ENCODE measurements at places on chromosomes 4 and X.

- no peak for DNase-seq
Measured at GRCh38 chr4:65391814-65392213, 278.5 kb downstream of the EPHA5 start.

- DNase-seq, result no peak
Measured at GRCh38 chrX:12581546-12581945, 209.7 kb upstream of the PRPS2 start.

- no peak for DNase-seq
Measured at GRCh38 chr4:152029631-152030030, 268.8 kb upstream of the GATB start.

- DNase-seq, result no peak
Measured at GRCh38 chr4:38902695-38903094, 35.1 kb downstream of the FAM114A1 start.

GRCh38 chr4:14247767-14248166 lies 620.2 kb upstream of the BOD1L1 start:
- no peak for DNase-seq

- no peak for DNase-seq
Measured at GRCh38 chr4:165502916-165503907, 124.4 kb downstream of the CPE start.

DNA sequence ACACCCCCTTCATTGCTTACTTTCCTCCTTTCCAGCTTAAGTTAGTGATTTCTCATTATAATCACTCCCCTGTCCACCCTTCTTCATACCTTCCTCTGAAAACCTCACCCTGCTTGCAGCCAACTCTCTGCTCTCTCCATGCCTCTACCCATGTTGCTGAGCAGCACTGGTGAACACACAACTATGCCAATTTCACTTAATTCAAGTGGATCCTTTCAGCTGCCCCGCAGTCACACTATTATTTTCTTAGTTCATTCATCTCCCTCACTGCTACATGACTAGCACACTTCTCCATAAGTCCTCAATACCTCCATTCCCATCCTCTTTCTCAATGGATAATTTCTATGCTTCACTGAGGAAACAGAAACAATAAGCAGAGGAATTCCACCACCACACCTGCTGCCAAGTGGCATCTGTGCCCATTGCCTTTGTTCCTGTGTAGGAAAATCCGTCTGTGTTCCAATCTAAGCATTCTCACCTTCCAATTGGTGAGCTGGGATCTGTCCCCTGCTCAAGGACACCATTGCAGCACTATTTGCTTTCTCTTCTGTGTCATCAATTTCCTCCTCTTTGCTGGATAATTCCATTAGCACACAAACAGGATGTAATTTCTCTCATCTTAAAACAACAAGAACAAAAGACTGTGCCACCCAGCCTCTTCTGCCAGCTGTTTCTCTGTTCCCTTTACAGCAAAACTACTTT lies 25.2 kb upstream of the PRSS48 start:
- DNase-seq, result no peak

DNA sequence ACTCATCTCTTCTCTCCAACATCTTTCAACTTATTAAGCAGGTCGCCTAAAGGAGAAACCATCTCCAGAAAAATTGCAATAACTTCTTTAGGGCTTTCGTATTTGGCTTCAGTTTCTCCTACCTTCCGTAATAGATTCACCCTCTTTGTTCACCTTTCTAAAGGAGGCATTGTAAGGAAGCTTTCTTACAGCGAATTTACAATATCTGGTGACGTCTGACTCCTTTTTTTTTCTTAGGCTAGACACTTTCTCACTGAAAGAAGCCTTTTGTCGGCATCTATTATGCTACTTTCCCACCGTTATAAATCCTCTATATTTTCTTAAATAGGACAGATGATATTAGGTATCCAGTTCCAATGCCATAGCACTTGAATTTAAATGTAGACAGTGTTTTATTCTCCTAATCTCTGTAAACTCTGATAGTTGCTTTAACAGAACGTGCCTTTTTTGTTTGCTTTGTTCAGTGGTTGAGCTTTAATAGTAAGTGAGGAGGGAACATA lies 302.4 kb downstream of the IL1RAPL1 start:
- no peak for DNase-seq

GRCh38 chr4:105707782-105708180 lies 708 bp downstream of the INTS12 start:
- DNase-seq, result no peak

DNA sequence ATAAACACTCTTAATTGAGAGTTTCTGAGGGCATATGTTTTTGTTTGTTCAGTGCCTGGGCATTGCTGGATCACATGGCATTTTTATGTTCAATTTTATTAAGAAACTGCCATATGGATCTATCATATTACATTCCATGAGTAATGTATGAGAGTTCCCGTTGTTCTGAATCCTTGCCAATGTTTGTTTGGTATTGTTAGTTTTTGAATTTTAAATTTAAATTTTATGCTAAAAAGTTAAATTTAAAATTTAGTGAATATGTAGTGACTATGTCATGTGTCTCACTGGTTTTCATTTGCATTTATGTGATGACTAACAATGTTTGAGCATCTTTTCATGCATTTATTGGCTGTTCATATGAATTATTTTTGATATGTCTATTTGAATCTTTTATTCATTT lies 54.8 kb upstream of the GEMIN8 start:
- DNase-seq, result no peak

DNA sequence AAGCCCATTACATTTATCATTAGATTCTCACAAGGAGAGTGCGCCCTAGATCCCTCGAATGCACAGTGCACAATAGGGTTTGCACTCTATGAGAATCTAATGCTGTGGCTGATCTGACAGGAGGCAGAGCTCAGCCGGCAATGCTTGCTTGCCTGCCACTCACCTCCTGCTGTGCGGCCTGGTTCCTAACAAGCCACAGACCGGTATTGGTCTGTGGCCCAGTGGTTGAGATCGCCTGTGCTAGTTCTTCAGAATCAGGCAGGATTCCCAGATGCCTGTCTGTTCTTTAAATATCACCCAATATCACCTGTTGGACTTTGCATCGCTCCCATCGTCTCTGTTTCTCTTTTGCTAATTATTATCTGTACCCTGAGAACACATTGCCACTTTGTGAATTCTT lies 14.0 kb downstream of the DSPP start:
- DNase-seq, result no peak

DNA sequence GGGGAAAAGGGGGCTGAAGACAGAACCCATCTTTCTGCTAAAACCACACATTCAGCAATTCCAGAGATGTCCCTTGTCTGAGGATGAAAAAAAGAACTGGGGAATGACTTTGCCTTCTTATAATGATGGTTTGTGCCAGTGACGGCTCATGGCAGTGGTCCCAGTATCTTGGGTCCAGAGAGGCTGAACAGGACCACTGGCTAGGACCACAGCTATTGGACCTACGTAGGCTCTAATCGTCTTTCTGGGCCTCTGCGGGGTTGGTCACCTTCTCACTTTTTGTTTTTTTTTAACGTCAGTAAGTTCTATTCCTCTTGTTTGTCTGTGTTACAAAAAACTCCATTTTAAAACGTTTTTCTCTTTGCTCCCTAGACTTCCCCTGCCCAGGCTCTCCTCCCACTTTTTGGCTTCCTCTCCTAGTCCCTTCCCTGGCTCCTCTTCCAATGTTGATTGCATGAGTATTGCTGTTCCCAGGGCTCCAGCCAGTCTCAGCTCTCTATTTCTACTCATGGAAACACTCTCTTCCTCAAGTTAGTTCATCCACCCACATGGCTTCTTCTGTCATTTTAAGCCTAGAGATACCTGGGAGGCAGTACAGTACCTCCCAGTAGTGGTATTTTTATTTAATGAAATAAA lies 52.6 kb upstream of the STX18 start:
- DNase-seq, result no peak

DNA sequence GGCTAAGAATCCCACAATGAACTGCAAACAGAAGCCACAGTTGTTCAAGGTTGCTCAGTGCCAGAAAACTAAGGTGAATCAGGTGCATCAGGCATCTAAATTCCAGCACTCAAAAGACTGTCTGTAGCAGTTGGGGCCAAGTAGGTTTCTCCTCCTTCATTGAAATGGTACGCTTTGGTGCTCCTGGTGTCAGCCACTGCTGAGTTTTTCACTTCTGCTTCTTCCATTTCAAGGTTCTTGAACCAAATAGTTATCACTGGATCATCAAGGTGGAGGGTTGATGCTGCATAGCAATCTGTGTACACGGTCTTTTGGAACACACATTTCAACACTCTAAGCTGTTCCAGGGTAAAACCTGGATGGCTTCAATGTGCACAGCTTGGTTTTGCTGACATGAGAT lies 74.4 kb downstream of the TMA16 start:
- DNase-seq, result no peak

DNA sequence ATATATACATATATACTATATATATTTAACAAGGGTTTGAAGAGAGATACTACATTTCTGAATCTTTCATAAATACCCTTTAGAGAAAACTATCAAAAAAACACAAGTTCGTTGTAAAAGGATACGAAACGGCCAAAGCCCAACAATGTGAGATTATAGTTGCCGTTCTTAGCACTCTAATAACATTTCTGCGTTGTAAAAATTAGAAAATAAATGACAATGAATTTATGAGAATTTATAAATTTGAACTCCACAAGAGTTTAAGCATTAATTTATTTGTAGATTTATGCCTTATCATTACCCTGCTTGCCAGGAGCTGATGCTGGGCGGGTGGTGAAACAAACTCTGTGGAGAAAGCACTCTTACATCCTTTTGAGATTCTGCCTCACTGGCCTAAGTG lies 1.1 kb downstream of the WDR17 start:
- no peak for DNase-seq

DNA sequence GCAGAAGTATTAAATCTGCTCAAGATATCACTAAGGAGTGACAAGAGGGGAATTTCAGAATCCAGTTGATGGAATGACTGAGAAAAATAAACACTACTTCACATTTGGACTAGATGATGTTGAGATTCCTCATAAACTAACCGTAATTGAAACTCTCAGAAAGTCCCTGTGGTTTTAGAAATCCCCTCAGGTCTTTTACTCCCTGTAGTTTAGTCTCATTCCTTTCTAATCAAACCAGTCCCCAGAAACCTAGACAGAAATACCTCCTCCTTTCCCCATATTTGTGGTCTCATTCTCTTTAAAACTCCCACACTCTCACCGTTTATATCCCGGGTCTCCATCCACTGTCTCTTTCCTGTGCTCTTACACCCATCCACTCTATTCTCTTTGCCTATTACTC lies 15.0 kb upstream of the TLR1 start:
- DNase-seq, result no peak

- DNase-seq, result no peak
Measured at GRCh38 chrX:28988246-28988645, 401.0 kb downstream of the IL1RAPL1 start.

GRCh38 chr4:147739239-147739823 lies 7.4 kb downstream of the ARHGAP10 start:
- DNase-seq, result no peak

GRCh38 chr4:51836549-51836948 lies 6.4 kb upstream of the DCUN1D4 start:
- DNase-seq, result no peak

- no peak for DNase-seq
Measured at GRCh38 chr4:5338531-5338930, 287.3 kb downstream of the STK32B start.

DNA sequence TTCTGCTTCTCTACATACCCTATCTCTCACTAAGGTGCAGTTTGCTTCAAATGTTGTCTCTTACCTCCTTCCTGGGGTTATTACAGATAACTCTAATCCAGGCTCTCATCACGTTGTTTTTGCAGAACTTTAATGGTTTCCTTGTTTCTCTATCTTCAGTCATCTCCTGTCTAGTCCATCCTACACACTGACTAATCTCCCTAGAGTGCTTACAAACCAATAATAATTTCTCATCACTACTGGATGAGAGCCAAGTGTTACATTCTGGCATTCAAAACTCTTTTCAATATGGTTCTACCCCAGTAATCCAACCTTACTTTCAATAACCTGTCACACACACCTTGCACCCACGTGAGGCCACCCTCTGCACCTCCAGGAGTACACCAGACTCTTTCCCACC lies 86.1 kb downstream of the SYNPO2 start:
- DNase-seq, result no peak

DNA sequence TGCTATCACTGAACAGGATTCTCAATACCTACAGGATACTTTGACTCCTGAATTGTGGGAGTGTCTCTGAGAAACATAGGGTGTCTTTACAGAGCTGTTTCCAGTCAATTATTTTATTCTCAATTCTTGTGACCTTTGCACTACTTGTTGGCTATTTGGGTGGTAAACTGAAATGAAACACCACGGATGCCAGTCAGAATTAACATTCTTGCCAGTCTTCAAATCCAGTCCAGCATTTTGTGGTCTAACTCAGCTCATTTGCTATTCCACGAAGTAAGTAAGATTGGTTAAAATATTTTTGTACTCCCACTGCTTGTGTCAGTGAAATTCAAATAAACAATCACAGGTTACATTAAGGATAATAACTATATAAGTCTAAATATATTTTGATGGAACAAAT lies 197.9 kb downstream of the ANKRD50 start:
- DNase-seq, result no peak

- DNase-seq, result no peak
Measured at GRCh38 chr4:119646347-119647071, 17.9 kb upstream of the PDE5A start.

DNA sequence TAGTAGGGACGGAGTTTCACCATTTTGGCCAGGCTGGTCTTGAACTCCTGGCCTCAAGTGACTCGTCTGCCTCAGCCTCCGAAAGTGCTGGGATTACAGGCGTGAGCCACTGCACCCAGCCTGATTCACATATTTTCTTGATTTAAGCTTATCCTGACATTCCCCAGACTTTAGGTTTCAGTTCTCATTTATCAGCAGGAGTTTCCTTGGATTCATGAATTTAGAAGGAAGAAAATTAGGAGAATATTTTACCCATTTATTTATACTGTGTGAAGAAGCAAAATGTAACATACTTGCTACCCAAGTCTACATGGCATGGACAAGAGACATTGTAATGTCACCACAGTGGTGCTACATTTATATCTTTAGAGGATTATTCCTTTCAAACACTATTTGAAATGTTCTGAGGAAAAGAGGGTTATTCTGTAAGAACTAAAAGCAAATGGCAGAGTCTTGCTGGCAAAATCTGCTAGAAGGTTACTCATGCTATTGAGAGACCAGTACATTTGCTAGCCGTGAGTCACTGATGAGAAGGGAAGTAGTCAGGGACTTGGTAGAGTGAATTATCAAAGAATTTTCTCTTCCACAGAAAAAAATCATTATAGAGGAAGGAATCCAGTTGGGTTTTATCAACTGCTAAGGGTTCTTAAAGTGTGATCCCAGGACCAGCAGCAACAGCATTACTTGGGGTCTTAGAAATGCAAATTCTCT lies 26.1 kb upstream of the CFAP299 start:
- DNase-seq, result no peak

GRCh38 chr4:148216866-148217814 lies 225.1 kb downstream of the NR3C2 start:
- DNase-seq, result peak; percentile 21

- no peak for DNase-seq
Measured at GRCh38 chr4:165394275-165394674, 15.5 kb downstream of the CPE start.

GRCh38 chr4:25896776-25897539 lies 17.1 kb upstream of the SMIM20 start:
- DNase-seq, result no peak

GRCh38 chr4:131370846-131371245 lies 1778.2 kb upstream of the PCDH10 start:
- no peak for DNase-seq

All from effector memory CD8-positive, alpha-beta T cell (primary cell).